Activated T-cell treated with anti-CD3 and anti-CD28 coated beads, Interleukin-2, amount 50 U/mL, for 72 hours (primary cell): ENCODE measurements at places on chromosomes 13 and 19. TPM values are rescaled to one million over a fixed set of nuclear protein-coding genes. Genes with fewer than 3 reads are reported as not detected.
A peak's percentile ranks its signal among the peaks of the same experiment; 100 is the strongest.

- DNase-seq, result peak; percentile 83
These were observed 9.3 kb downstream of the PLEKHA4 start for GRCh38 chr19:48858984-48859710.

GRCh38 chr19:1673645-1674292, 21.4 kb upstream of the TCF3 start:
- DNase-seq, result no peak

- DNase-seq, result peak; percentile 81
These were observed 2.9 kb downstream of the WDR83 start for GRCh38 chr19:12669270-12670158.

GRCh38 chr13:71583581-71583980, 283.4 kb downstream of the DACH1 start:
- no peak for DNase-seq

GRCh38 chr19:49419173-49419572, 4.1 kb downstream of the PTH2 start:
- DNase-seq, result no peak

- no peak for DNase-seq
These were observed 169.5 kb upstream of the EDNRB start for GRCh38 chr13:78087966-78088678.

DNA sequence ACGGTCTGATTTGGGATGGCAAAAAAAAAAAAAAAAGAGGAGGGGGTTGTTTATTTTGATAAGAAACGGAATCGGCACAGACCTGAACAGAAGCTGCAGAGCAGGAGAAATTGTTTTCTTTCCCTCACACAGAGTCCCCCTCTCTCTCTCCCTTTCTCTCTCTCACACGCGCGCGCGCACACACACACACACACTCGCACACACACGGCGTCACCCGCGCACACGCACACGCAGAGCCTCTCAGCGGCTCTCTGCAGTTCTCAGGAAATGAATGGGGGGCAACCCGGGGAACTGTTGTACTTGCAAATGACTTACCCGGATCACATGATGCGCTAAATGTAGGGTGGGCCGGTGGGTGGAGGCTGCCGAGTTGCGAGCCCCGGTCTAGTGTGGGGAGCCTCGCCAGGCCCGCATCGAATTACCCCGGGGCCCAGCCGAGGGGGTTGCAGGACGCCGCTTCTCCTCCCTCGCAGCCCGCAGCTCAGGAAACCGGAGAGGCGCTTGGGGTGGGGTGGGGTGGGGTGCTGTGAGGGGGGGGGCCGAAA, 475 bp downstream of the KLF12 start:
- peak; percentile 90 for DNase-seq

DNA sequence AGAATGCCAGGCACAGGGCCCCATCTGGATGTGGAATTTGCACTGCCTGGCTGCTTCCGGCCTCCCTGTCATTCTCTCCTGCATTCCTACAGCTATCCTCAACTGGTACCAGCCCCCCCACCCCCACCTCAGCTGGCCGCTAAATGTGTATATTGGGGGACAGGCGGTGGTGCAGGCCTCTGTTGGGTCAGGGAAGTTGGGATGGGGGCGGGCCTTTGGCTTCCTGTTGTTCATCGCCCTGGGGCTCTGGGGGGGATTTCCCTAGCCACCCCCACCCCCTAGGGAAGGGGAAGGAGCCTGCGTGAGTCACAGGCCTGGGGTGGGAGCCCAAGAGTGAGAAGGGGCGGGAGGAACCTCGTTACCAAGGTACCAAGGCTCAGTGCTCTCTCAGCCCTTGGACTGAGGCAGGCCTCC, 10.6 kb downstream of the POU2F2 start:
- peak; percentile 86 for DNase-seq

THAP8 gene
- total RNA-seq, result 1.3 TPM

CHST8 gene
- total RNA-seq, result not detected

B3GLCT gene
- 3.0 TPM for total RNA-seq

EPN1 gene
- total RNA-seq, result 40.5 TPM

KLHL1 gene
- not detected for total RNA-seq

PCP2 gene
- total RNA-seq, result 2.2 TPM
